ENCODE measurements at places on chromosomes 5 and 9. TPM values are rescaled to one million over a fixed set of nuclear protein-coding genes. Genes with fewer than 3 reads are reported as not detected.

Gene FBXL7
- 11.8 TPM for total RNA-seq

Gene C9orf50
- total RNA-seq = not detected

Gene CLPTM1L
- 215 TPM for total RNA-seq

Gene FRMD3
- total RNA-seq = 15.9 TPM

Gene MEIKIN
- not detected for total RNA-seq

Gene LRRC14B
- not detected for total RNA-seq

Gene DNM1
- 9.2 TPM for total RNA-seq

Gene FAF2
- total RNA-seq = 40.4 TPM

Gene CCDC69
- 20.8 TPM for total RNA-seq

Gene NEUROG1
- not detected for total RNA-seq

Gene ECPAS
- 81.2 TPM for total RNA-seq

Gene SLC6A19
- not detected for total RNA-seq

Gene ZNF300
- total RNA-seq = 7.3 TPM

Gene ADAMTS12
- total RNA-seq = 5.8 TPM

GRCh38 chr9:73050887-73051550 lies 98.2 kb upstream of the ALDH1A1 start:
- H3K4me1 ChIP-seq = no peaks in the 10 kb centered on the region
- DNase-seq = no peak
- no peaks in the 10 kb centered on the region for H3K27me3 ChIP-seq

DNA sequence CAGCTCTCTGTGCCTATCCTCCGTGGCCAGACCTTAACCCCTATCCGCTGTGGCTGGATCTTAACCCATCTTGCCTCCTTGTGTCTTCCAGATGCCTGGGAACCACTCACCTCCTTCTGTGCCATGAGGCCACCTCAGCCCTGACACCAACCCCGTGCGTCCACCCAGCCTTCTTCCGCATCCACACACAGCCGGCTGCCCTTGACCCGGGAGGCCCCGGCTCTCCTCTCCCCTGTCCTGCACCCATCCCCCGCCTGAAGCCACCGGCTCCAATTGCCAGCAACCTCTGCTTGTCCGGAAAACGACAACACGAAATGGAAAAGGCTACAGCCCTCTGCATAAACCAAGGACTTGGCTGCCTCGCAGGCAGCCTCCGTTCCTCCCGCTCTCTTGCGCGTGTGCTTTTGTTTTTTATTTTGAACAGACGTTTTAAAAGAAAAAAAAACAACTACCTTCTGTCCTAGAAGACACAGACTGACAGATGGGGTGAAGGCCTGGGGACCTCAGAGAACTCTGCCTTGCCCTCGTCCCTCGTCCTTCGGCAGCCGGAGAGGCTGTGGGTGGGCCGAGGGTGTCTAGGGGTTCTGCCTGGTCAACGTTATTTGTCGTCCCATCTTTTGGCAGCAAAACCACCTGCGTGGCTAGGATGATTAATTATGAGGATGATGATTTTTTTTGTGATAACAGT lies 32.5 kb upstream of the HMCN2 start:
- no peak overlapping the region for H3K27ac ChIP-seq
- H3K4me1 ChIP-seq = peaks cover 17% of the 10 kb centered on the region
- H3K36me3 ChIP-seq = peaks cover 20% of the 10 kb centered on the region

- DNase-seq = peak; percentile 97
- H3K4me3 ChIP-seq = peak within 1 kb of the TSS; percentile 3
- H3K36me3 ChIP-seq = no peaks in the 10 kb centered on the region
- H3K27ac ChIP-seq = peak within 1 kb of the TSS; percentile 79
- H3K27me3 ChIP-seq = no peaks in the 10 kb centered on the region
These were observed at the start of gene SUSD3 for GRCh38 chr9:93058355-93059010. Gene SUSD3 (plus strand): TSS chr9:93058701. CDS start chr9:93058743, 42 bp downstream.

GRCh38 chr5:53820119-53820801 lies 259.8 kb downstream of the NDUFS4 start:
- H3K27me3 ChIP-seq = no peaks in the 10 kb centered on the region
- no peak overlapping the region for H3K4me3 ChIP-seq
- DNase-seq = no peak
- no peaks in the 10 kb centered on the region for H3K4me1 ChIP-seq
- H3K36me3 ChIP-seq = no peaks in the 10 kb centered on the region

- no peak overlapping the region for H3K27ac ChIP-seq
- no peak for DNase-seq
- no peaks in the 10 kb centered on the region for H3K27me3 ChIP-seq
- no peak overlapping the region for H3K4me3 ChIP-seq
- H3K36me3 ChIP-seq = no peaks in the 10 kb centered on the region
These were observed 176.2 kb downstream of the COL23A1 start for GRCh38 chr5:178413988-178414387.

DNA sequence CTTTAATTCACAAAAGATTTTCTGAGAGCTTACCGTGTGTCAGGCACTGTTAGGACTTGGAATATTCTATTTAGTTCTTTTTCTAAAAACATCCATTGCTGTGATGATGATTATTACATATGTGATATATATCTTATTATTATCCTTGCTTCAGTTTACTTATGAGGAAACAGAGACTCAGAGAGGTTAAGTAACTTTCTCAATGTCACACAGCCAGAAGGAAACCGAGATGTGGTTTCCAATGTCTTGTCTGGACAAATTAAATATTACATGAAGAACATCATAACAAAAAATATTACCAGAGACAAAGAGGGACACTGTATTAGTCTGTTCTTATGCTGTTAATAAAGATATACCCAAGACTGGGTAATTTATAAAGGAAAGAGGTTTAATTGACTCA lies 125.5 kb upstream of the DAP start:
- no peaks in the 10 kb centered on the region for H3K36me3 ChIP-seq
- H3K4me1 ChIP-seq = no peaks in the 10 kb centered on the region
- H3K27ac ChIP-seq = no peak overlapping the region
- H3K27me3 ChIP-seq = no peaks in the 10 kb centered on the region

- no peaks in the 10 kb centered on the region for H3K27me3 ChIP-seq
- peaks cover 17% of the 10 kb centered on the region for H3K4me1 ChIP-seq
- no peak overlapping the region for H3K4me3 ChIP-seq
- H3K36me3 ChIP-seq = peaks cover 33% of the 10 kb centered on the region
These were observed 12.6 kb downstream of the MGAT1 start for GRCh38 chr5:180790020-180790419.

DNA sequence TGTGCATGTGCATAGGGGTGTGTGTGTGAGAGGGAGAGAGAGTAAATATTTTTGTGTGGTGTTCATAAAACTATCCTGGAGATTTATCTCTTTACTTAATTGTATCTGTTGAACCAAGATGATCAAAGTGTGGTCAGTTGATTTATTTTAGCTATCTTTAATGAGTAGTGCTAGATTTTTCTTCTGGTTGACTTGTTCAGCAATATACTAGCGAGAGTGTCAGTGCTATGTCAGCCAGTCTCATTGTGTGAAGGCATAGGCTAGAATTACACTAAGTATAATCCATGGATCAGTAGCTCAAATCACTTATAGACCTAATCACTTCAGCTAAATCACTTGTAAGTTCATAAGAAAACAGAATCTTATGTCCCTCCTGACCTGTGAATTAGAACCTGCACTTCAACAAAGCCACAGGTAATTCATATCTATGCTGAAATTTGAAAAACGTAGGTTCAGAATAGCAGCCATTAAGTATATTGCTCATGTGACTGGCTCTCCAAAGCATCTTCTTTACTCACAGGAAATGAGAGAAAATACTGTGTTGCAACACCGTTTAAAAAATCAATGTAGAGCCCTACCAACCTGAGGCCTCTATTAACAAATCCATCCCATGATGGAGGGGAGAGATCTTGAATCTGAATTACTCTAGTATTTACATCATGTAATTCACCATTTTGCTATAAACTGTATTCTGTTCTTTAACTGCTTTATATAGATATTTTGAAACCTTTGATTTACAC lies 203.1 kb upstream of the ACTBL2 start:
- no peak for DNase-seq
- H3K4me1 ChIP-seq = no peaks in the 10 kb centered on the region
- H3K4me3 ChIP-seq = no peak overlapping the region
- H3K36me3 ChIP-seq = no peaks in the 10 kb centered on the region
- H3K27ac ChIP-seq = no peak overlapping the region

GRCh38 chr9:34254141-34254913 lies 74.7 kb downstream of the KIF24 start:
- H3K4me1 ChIP-seq = peaks cover 16% of the 10 kb centered on the region
- no peak overlapping the region for H3K4me3 ChIP-seq
- no peaks in the 10 kb centered on the region for H3K27me3 ChIP-seq
- H3K36me3 ChIP-seq = peaks cover 30% of the 10 kb centered on the region
- no peak for DNase-seq

GRCh38 chr9:14179449-14179848 lies 134.5 kb downstream of the NFIB start:
- no peaks in the 10 kb centered on the region for H3K27me3 ChIP-seq
- peak overlapping the region; percentile 54 for H3K27ac ChIP-seq
- peak; percentile 16 for DNase-seq
- H3K4me1 ChIP-seq = peaks cover 29% of the 10 kb centered on the region
- no peaks in the 10 kb centered on the region for H3K36me3 ChIP-seq
- H3K4me3 ChIP-seq = no peak overlapping the region

DNA sequence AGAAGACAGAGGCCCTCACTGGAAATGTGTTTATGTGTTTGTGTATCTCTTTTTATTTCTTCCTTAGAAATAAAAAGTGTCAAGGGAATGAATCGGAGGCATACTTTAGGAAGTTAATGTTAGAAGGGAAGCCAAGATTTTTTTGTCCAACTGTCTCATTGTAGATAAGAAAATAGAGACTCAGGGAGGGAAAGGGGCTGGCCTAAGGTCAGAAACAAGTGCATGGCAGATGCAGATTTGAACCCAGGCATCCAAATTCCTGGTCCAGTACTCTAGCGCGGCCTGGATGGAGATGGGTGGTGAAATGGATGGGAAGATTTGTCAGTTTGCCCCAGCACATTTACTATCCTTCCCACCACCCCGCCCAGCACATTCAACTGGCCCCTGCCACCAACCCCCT lies 19.8 kb upstream of the TNIP1 start:
- peaks cover 12% of the 10 kb centered on the region for H3K36me3 ChIP-seq
- no peak for DNase-seq
- H3K4me1 ChIP-seq = peaks cover 35% of the 10 kb centered on the region
- H3K27ac ChIP-seq = peak overlapping the region; percentile 68
- no peaks in the 10 kb centered on the region for H3K27me3 ChIP-seq

GRCh38 chr9:122808141-122808540 lies 8.2 kb downstream of the OR1K1 start:
- no peak for DNase-seq
- no peak overlapping the region for H3K4me3 ChIP-seq
- H3K27ac ChIP-seq = no peak overlapping the region

DNA sequence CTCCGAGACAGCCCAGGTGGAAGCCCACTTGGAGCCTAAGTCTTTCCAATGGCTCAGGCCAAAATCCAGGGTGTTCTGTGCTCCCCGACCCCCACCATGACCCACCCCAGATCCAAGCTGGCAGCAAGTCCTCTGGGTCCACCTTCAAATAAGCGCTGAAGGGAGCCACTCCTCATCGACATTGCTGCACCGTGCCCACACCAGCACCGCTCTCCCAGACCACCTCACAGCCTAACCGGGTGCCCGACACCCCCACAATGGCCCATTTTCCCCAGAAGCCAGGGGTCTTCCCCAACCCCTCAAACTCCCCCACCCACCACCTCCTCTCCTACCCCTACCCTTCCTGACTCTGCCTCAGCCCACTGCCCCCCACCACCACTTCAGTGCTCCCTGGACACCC lies 50.5 kb downstream of the SEMA4D start:
- H3K36me3 ChIP-seq = no peaks in the 10 kb centered on the region
- H3K27ac ChIP-seq = no peak overlapping the region
- peaks cover 6% of the 10 kb centered on the region for H3K4me1 ChIP-seq
- no peak overlapping the region for H3K4me3 ChIP-seq
- DNase-seq = no peak

DNA sequence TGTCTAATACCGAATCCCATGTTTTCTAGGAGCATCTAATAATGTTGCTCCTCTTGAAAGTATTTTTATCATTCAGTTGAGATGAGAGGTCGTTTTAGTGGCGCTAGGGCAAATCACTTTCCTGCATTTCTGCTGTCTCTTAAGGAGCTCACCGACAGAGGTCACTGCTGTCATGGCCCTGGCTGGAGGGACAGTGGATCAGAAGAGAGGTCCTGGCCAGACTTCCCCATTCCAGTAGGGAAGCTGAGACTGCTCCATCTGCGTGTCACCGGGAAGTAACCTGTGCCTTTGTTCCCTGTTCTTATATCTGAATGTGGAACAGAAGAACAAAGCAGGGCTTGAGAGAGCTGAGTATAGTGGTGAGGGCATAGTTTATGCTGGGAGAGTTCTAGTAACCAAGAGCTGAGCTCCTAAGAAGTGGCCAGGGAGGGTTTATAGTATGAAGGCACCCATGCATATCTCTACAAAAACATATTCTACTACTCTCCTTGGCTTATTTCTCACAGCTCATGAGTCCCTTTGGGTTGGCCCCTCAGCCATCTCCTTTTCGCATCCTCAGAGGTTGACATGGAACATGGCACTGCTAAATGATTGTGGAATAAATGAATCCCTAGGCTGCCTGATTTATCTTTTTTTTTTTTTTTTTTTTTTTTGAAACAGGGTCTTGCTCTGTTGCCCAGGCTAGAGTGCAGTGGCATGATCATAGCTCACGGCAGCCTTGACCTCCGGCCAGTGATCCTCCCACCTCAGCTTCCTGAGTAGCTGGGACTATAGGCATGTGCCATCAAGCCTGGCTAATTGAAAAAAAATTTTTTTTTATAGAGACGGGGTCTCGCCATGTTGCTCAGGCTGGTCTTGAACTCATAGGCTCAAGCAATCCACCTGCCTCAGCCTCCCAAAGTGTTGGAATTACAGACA lies 27.2 kb downstream of the ATP6V0E1 start:
- no peaks in the 10 kb centered on the region for H3K36me3 ChIP-seq
- H3K4me1 ChIP-seq = peaks cover 49% of the 10 kb centered on the region
- peak; percentile 78 for DNase-seq
- no peak overlapping the region for H3K4me3 ChIP-seq
- no peaks in the 10 kb centered on the region for H3K27me3 ChIP-seq

DNA sequence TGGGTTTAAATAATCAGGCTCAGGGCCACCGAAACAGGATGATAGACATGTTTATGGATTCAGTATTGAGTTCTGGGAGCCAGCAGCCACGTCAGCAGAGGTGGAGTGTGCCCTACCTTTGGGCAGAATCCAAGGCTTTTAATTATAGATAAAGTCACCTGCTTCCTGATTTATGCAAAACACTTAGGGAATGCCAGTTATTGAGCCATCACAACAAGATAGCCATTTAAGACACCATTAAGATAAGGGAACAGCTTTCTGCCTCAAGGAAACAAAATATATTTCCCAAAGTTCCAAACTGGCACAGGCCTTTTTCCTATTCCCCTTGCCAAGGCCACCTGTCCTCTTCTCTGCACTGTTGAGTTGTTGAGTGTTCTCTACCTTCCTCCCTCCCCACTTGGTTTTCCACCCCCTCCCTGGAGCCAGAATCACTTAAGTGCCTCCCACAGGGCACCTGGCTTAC lies 2.4 kb downstream of the CCL28 start:
- no peaks in the 10 kb centered on the region for H3K27me3 ChIP-seq
- peak overlapping the region; percentile 81 for H3K27ac ChIP-seq
- DNase-seq = peak; percentile 92
- peaks cover 40% of the 10 kb centered on the region for H3K4me1 ChIP-seq

DNA sequence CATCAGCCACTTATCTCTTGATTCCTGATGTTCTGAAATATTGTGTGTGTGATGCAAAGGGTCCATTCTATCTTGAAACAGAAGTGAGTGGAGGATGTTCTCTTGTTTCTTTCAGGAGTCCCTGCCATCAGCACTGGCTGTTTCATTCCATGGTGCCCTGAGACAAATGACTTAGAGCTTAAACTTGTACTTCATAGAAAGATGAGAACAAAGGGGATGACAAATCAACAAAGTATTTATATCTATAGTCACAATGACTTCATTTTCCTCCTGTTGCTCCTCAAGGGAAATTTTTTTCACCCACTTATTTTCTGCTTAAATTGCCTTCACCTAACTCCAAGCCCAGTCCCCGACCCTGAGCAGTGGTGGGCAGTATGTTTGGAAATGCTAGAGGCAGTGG lies 171.6 kb downstream of the TARS1 start:
- no peaks in the 10 kb centered on the region for H3K4me1 ChIP-seq
- no peak overlapping the region for H3K27ac ChIP-seq
- H3K4me3 ChIP-seq = no peak overlapping the region
- H3K36me3 ChIP-seq = no peaks in the 10 kb centered on the region
- DNase-seq = no peak

Data from thyroid gland (tissue), 4 donors.